ENCODE measurements at places on chromosomes 2 and 18. TPM values are rescaled to one million over a fixed set of nuclear protein-coding genes. Genes with fewer than 3 reads are reported as not detected.

GRCh38 chr18:27298214-27298804, 113.2 kb upstream of the CHST9 start:
- DNase-seq = no peak

DNA sequence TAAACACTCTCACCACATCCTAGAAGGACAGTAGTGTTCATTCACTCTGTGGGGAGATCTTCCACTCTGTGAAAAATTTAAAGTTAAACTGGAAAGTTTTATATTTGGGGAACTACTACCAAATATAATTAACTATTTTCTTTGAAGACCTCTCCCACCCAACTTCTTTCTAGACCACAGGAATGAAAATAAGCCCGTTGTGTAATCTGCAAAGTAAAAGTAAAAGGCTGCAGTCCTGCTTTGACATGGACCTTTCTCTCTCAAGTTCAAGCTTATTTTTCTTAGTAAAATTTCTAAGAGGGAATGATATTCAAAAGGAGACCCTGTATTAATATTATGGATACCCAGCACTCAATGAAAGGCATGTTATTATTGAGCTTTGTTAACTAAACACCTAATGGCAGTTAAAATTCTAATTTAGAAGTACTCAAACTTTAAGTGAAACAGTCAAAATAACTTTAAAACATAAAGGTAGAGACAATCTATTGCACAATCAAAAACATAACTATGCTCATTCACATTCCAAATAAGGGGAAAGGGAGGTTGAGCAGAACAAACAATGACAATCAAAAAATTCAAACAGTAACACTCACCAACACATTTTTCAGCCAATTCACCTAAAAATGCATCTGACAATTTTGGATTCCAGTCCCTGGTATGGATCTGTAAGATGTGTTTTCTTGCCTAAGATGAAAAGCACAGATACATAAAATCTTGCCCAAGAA, 98.5 kb downstream of the ATAD2B start:
- no peak for DNase-seq

GRCh38 chr18:68391801-68392200, 323.1 kb downstream of the TMX3 start:
- DNase-seq = no peak

- DNase-seq = no peak
These were observed 12.2 kb upstream of the SKOR2 start for GRCh38 chr18:47263430-47264307.

- no peak for DNase-seq
These were observed 47.1 kb downstream of the NEDD4L start for GRCh38 chr18:58091099-58091611.

The PLCL1 gene
- total RNA-seq = 26.2 TPM
